Suppressor macrophage (primary cell): ENCODE measurements at places on chromosomes 11 and 22.

DNA sequence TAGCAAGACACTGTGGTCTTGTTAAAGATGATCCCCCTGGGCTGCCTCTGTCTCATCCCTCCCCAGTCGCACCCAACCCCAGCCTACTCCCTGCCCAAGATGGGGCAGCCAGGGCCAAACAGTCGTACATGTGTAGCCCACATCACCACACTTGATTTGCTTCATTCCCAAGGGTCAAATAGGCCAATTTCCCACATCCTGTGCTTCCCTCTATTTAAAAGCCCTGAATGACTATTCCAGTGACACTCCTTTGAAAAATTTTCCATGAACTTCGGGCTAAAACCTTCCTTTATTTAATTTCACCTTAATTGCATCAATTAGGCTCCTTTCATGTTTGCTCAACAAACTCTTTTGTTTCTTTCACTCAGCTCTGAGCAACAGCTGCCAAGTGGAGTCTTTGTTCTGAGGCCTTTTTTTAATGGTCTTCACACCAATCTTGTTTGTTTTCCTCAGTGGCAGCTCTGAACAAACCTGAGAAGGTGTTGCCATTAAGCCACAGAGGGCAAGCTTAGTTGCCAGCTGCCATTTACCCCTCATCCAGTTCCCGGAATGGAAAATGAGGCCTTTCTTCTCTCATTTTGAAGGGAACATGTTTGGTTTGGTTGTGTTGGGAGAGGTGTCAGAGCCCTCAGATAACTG is 126.9 kb downstream of the APIP start:
- no peak for DNase-seq

GRCh38 chr22:29369460-29369859 is 18.9 kb downstream of the AP1B1 start:
- peak; percentile 91 for DNase-seq

DNA sequence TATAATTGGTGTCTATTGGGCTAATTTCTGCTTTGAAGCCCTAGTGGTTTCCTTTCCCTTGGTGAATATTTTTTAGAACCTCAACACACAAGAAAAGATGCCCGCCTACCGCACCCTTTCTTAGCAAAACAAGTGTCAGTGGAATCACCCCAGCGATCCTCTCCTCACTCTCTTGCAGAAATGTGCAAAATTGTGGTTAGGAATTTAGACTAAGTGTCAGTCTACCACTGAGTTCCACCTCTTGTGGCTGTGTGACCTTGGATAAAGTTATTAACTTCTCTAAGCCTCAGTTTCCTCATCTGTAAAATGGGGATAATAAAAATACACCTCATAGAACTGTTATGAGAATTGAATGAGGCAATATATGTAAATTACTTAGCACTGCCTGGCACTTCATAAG is 5.3 kb upstream of the JAML start:
- DNase-seq, result no peak

GRCh38 chr11:67704524-67704923 is 30.1 kb upstream of the ALDH3B2 start:
- no peak for DNase-seq

GRCh38 chr11:130787092-130787616 is 129.1 kb downstream of the SNX19 start:
- DNase-seq, result no peak

DNA sequence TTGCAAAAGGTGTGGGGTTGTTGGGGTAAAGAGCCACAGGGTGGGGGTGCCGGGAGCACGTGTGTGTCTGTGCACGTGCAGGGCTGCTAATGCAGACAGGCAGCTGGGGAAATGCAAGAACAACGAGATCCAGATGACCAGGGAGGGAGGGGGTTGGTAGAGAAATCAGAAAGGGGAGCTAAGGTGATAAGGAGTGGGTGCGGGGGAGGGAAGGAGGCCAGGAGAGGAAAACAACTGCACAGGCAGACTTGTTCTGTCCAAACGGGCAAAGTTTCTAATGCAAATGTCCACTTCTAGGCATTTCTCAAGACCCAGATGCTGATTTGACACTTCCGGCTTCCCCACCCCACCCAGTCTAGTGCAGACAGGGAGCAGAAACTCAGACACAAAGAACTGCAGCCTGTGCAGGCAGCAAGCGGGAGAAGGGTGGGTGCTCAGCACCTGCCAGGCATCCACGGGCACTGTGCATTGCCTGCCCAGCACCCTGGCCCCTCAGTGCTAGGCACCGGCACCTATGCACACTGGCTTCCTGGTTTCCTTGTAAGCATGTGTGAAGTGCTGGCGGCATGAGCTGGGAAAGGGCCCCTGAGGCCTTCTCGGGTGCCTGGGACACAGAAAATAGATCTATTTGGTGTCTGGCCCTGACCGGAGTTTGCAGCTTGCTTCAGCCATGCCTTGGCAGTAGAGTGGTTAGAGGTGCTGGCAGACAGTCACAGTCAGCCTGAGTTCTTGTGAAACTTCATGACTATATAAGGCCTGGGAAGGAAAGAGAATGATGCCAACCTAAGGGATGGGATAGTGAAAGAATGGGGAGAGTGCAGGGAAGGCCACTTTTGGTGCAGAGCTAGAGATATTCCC is 220.1 kb upstream of the SORL1-AS1 start:
- no peak for DNase-seq
